ENCODE measurements at places on chromosomes 12 and 14.

GRCh38 chr12:4036671-4037271 lies 163.6 kb upstream of the PARP11 start:
- no peak for DNase-seq

- no peak for DNase-seq
These were observed 11.0 kb upstream of the IRF2BPL start for GRCh38 chr14:77039285-77040058.

GRCh38 chr12:5178571-5178970 lies 134.9 kb downstream of the KCNA5 start:
- no peak for DNase-seq

GRCh38 chr12:131688845-131689154 lies 22.1 kb upstream of the SFSWAP start:
- DNase-seq = no peak

GRCh38 chr12:107864235-107864634 lies 89.7 kb downstream of the ASCL4 start:
- DNase-seq = no peak

DNA sequence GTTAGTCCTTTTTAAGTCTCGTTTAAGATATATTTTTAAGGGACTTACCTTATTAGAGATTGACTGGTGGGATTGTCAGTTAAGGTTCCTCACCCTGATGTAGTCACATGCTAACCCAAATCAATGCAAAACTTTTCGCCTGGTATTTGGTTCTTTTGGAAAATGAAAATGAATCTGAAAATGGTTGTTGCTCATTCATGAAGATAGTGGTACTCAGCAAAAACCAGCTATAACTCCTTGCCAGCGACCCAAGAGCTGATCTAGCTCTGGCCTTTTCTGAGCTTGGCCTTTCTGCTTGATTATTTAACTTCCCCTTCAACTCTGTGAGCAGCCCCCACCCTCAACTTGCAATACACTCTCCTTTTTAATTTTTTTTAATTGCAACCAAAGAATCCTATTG lies 85.0 kb upstream of the GTF2A1 start:
- DNase-seq = no peak

DNA sequence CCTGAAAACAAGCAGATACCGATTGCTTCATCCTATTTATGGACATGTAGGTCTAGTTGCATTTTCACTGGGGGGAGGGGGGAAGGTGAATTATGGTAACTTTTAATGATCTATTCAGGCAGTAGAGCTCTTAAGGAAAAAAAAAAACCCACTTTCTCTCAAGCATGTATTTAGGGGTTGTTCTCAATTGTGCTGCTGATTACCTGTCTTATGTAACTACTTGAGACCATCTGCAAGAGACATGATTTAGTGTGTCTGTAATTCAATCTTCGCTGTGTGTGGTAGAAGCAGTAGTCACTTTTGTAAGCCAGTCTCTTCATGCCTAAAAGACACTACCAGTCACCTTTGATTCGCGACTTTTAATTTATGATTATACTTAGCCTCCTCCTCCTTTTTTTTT lies 8.9 kb downstream of the CALM1 start:
- DNase-seq = no peak

DNA sequence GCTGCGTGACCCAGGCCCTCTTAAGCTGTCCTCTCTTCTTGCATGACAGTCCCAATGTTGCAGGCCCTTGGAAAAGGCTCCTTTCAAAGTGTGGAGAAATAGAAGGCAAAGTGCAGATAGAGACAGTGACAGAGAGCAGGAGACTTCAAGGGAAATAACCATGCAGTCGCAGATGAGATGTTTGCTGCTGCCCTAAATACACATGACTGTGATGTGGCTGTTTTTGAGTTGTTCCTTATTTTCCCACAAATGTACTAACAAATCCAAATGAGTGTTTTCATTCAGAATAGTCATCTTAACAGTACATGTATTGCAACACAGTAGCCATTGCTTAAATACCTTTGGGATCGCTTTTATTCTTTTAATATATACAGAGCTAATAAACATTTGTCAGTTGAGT lies 101.6 kb downstream of the SLC15A5 start:
- DNase-seq = no peak

DNA sequence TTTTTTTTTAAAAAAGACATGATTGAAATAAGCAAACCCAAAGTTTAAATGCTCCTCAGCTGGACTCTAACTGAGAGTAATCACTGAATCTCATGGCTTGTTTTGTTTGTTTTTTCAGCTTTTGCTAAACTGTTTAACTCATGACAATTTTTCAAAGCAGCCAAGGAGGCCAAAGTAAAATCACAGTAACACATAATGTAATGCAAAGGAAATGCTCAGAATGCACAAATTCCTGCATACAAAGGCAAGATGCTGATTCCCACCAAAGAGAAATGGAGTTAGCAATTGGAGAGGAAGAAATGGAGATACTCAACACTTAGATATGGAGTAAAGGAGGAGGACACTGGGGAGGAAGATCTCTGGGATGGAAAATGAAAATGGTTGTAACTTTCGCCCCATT lies 126.2 kb upstream of the SOX5 start:
- no peak for DNase-seq

- DNase-seq = no peak
These were observed 2.0 kb downstream of the MAP4K5 start for GRCh38 chr14:50530358-50530757.

GRCh38 chr14:67426983-67427606 lies 15.1 kb upstream of the PLEK2 start:
- DNase-seq = peak; percentile 72

DNA sequence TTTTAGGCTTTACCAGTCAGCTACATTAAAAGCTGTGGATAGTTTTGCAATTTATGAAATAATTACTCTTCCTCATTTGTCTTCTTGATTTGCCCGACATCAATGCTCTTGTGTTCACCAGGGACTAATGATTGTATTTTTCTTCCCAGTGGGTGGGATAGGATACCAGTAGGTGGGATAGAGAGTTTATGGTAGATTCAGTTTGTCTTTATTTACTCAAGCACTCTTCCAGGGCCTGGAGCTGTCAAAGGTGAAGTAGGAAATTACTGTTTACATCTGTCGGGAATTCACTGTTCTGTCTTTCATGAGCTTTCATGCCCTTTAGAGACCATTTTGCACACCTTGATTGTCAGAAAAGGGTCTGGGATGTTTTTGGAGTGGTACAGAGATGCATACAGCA lies 36.6 kb downstream of the ETV6 start:
- DNase-seq = no peak

DNA sequence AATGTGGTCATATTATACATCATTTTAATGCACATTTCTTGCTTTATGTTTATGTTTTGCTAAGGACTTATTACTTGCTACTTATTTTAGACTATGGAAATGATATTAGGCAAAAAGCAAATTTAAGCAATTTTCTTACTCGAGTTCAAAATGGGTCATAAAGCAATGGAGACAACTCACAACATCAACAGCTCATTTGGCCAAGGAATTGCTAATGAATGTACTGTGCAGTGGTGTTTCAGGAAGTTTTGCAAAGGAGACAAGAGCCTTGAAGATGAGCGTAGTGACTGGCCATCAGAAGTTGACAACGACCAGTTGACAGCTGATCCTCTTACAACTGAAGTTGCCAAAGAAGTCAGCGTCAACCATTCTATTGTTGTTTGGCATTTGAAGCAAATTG lies 831.8 kb upstream of the SEL1L start:
- no peak for DNase-seq

DNA sequence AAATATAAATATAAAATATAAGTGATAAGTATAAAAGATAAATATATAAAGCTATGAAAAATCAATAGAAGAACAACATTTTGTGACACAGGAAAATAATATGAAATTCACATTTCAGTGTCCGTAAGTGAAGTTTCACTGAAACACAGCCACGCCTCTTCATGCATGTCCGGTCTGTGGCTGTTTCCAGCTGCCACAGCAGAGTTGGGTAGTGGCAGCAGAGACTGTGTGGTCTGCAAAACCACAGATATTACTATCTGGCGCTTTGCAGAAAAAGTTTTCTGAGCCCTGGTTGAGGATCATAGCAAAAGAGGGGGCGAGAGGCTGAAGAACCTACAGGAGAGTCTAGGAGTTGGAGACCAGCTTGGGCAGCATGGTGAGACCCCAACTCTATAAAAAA lies 780 bp downstream of the SERPINA4 start:
- no peak for DNase-seq

DNA sequence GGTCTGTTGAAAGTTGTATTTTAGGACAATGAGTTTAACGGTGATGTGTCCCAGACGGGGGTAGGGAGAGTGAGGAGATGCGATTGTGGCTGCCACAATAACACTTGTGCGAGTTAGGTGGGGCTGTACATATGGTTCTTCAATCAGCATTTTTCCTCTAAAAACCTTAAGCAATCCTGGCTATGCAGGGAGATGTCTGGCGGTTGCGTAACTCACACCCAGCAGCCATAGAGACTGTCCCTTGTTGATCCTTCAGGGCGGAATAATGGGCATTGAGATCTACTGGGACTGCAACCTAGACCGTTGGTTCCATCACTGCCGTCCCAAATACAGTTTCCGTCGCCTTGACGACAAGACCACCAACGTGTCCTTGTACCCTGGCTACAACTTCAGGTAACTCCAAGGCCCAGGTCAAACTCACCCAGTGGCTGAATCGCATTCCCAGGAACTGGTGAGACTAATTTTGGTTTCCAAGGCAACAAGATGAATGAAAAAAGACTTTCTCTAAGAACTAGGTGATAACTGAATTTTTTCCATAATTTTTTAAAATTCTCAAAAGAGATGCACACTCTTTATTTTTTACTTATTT lies 34.6 kb downstream of the P2RX7 start:
- no peak for DNase-seq

GRCh38 chr12:27915021-27915420 lies 57.5 kb downstream of the PTHLH start:
- no peak for DNase-seq

GRCh38 chr12:108918206-108918605 lies 38.3 kb downstream of the DAO start:
- no peak for DNase-seq

GRCh38 chr12:47779301-47779942 lies 6.4 kb downstream of the SLC48A1 start:
- peak; percentile 90 for DNase-seq

DNA sequence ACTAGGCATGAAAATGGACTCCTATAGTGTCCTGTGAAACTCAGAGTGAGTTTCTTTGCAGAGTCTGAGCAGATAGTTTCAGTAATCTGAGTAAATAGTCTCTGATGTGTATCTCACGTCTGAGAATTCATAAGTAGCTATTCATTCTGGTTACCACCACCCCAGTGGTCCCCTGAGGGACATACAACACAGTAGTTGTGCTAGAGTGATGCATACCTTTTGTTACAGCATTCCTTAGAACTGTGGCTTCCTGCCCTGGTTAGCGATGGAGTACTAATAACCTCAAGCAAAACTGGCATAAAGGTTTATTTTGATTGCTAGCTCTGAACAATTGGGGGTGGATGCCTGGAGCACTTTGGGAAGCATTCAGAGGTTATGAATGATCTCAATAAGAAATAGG lies 114.7 kb downstream of the DAAM1 start:
- DNase-seq = no peak

- no peak for DNase-seq
These were observed 21.6 kb downstream of the C12orf71 start for GRCh38 chr12:27060740-27061139.

- no peak for DNase-seq
These were observed 1029.2 kb upstream of the SEL1L start for GRCh38 chr14:82562881-82563280.
